ENCODE measurements at places on chromosomes 5 and 9.

- DNase-seq, result no peak
Measured at GRCh38 chr5:73686912-73687311, 60.9 kb downstream of the ARHGEF28 start.

- no peak for DNase-seq
Measured at GRCh38 chr5:81021486-81021885, 61.3 kb downstream of the RASGRF2 start.

DNA sequence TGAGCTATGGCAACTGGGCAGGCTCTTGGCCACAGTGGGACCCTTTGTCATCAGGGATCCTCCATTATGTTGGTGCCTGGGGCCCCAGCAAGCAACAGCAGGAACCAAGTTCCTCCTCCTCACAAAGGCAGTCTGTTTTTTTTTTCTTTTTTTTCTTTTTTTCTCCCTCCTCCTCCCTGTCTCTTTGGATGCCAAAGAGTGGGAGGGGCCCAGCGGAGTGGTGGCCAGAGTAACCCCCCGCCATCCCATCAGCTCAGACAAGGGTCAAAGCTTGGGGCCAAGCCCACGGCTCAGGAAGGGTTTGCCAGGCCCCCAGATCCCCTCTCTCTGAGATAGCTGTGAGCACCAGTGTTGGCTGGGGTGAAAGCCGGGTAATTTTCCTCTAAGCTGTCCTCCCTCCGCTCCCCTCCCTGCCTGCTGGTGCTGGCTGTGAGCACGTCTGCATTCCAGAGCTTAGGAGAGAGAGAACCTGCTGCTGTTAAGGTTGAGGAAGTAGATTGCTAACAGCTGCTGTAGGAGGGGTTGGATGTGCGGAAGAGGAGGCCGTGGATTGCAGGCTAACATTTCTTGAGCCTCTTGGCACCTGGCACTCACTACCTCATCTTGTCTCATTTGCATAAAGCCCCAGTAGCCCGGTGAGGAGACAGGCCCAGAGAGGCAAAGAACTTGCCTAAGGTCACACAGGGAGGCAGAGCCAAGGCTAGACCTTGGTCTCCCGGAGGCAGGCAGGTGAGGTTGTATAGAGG lies 21.2 kb downstream of the GSN start:
- DNase-seq, result peak; percentile 88

GRCh38 chr9:625613-626012 lies 215.9 kb upstream of the DMRT1 start:
- no peak for DNase-seq

GRCh38 chr9:125447202-125447802 lies 185.7 kb downstream of the GAPVD1 start:
- DNase-seq, result no peak

DNA sequence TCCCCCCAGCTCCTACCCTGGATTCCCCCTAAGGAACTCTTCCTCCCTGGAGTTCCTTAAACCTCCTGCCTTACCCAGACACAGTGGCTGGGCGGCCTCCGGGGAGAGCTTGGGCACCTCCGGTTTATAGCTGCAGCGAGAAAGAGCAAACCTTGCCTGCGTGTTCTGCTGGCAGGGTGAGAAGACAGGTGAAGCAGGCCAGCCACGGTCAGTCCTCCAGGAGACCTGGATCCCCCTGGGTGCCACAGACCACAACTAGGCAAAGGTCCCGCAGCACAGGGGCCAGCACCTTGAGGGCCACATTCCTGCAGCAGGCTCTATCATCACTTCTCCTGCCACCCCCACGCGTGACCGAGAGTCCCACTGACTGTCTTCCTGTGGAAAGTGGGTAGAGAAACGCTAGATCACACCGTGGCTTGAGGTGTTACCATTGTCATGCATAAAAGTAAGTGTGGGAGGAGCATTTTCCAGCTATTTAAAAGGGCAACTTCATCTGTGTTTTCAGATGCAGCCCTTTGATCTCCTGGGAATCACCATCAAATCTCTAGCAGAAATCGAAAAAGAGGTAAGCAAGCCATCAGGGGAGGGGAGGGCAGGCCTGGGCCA lies 130.2 kb upstream of the LMX1B start:
- DNase-seq, result no peak

DNA sequence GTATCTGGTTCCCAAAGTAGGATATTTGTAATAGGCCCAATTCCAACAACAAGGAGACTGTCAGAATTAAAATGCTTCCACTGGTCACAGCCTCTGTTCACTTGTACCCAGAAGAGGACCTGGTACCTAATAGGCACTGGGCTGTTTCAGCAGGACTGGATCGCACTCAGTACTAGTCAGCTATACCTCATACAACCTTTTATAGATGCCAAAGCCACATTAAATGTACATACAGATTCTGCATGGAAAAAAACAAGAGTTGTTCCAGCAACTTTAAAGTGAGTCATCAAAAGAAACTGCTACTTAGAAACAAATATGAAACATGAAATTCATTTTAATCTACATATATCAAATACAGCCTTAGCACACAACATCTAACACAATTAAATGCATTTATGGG lies 87.5 kb downstream of the GPR21 start:
- DNase-seq, result no peak

- no peak for DNase-seq
Measured at GRCh38 chr5:114206640-114207039, 155.2 kb upstream of the KCNN2 start.

GRCh38 chr5:1437226-1437829 lies 7.9 kb downstream of the SLC6A3 start:
- DNase-seq, result no peak

DNA sequence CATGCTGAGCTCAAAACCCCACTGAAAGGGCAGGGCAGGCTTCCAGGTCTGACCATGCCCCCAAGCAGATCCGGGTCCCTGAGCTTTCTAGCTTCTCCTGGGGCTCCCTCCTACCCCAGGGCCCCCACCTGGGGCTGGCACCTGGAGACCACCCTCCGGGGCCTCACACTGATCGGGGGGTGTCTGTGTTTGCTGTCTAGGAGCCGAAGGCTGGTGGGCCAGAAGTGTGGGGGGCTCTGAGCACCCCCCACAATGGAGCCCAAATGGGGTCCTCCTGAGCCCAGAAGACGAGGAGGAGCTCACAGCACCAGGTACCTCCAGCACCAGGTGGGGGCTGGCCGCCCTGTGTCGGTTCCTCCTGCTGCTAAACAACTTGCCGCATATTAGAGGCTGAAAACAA lies 39.8 kb downstream of the LAMC3 start:
- DNase-seq, result no peak

DNA sequence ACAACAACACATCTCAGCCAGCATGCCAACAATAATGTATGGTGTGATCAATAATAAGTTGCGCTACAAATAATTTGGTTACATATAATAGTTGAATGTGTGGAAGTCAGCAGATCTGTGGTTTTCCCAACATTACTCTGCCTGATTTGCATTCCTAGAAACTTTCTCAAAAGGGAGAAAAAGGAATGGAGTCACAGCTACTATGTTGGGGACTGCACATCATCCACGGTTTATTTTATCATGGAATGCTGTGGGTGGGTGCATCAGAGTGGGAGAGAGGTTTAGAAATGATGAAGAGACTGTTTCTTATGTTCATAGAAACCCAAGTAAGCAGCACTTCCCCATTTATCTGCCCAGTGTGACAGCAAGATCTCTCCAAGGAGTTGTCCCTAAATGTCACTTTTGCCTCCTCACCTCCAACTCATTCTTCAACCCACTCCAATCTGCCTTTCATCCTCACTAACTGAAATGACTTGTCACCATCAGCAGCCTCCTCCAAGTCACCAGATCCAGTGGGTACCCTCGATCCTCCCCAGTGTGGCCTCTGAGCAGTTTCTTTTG lies 2.8 kb upstream of the SPOCK1 start:
- no peak for DNase-seq

- DNase-seq, result no peak
Measured at GRCh38 chr9:103902263-103902662, 191.8 kb upstream of the SMC2 start.

DNA sequence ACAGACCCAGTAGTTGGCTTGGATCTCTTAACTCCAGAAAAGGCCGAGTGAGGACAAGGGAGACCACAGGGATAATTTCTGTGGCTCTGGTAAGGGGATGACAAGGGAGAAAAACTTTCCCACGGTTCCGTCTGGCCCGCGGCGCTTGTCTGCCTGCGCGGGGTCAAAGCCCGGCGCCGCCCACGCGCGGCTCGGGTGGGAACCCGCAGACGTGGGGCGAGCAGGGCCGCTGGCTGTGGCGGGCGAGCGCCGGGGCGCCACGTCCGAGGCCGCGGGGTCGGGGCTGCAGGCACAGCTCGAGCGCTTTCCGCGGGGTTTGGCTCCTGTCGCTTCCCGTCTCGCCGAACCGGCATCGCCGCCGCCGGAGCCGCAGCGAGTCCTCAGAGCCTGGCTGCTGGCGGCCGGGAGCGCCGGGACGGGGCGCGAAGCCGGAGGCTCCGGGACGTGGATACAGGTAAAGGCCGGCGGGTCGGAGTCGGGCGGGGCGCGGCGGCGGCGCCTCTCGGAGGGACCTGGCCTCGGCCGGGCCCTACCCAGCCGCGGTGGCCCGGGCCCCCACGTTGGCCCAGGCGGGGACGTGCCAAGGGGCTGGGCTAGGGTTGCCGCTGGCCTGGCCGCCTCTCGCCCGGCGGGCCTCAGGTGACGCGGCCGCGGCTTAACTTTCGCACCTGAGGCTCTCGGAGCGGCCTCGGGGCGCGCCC lies at the start of gene RNF180:
Gene RNF180, plus strand, starts transcription at position 344 of the 701 bp plus-strand sequence. CDS start 34,965 bp downstream, outside the sequence.
- no peak for DNase-seq

GRCh38 chr5:29379619-29380018 lies 1813.9 kb upstream of the CDH6 start:
- DNase-seq, result no peak

DNA sequence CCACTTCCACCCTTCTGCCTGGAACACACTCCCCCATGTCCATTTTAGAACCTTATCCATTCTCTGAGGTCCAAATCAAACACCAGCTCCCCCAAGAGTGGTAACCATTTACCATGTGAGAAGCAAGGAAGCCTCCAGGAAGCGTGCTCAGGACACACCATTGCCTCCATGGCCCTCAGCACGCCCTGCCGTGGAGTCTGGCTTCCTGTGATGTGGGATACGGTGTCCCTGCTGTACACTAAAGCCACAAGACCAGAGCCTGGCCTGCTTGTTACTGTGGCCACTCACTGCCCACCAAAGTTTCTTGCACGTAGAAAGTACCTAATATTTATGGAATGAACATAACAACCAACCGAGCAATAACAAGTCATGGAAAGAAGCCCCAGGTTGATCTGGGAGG lies 151.7 kb downstream of the SEMA5A start:
- DNase-seq, result no peak

GRCh38 chr5:26143259-26143658 lies 895.1 kb downstream of the CDH9 start:
- DNase-seq, result no peak

DNA sequence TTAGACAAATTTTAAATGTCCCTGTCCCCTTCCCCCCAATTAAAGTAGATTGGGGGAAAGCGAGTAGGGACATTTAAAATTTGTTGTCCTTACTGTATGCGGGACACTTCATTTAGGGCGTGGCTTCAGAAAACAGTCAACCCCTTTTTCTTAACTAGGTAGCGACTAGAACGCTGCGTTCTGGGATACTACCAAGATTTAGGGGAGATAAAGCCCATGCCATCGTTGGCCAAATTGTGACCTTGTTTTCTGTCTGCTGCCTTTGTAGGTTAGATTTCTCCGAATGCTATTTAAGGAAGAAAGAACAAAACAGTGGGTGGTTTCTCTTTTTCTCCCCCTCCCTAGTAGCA lies 1.2 kb downstream of the CKS2 start:
- DNase-seq, result no peak

DNA sequence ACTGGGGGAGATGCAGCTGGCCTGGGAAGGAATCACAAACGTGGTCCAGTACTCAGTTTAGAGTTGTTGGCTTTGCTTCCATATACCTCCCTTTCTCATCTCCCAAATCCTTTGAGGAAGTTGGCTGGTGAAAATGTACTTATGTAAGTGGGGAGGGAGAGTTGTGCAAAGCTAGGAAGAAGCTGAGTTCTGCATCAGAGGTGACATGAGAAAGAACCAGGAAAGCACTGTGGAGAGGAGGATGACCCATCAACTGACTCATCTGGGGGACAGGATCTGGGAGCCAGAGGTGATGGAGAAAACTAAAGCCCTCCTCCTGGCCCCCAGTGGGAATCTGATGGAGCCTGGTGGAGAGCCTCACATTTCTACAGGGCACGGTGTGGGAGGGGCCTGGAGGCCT lies 16.2 kb downstream of the KCNMB1 start:
- no peak for DNase-seq

- DNase-seq, result no peak
Measured at GRCh38 chr5:122584411-122585300, 190.2 kb upstream of the SNX2 start.

DNA sequence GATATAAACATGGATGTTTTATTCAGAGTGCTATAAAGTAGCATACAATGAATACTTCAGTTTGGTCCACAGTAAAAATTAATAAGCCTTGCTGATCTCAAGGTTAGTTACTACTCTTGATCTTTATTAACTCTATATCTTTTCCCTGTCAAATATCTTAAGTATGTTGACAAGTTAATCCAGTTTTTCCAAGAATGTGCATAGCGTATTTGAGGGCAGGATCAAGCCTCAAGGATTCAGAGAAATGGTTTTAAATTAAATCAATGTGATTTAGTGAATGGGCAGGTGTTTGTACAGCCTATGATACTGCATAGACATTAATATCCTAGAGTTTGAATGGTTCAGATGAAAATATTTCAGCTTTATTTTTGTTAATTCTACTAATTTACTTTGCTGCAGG lies 20.7 kb downstream of the MATR3 start:
- no peak for DNase-seq

DNA sequence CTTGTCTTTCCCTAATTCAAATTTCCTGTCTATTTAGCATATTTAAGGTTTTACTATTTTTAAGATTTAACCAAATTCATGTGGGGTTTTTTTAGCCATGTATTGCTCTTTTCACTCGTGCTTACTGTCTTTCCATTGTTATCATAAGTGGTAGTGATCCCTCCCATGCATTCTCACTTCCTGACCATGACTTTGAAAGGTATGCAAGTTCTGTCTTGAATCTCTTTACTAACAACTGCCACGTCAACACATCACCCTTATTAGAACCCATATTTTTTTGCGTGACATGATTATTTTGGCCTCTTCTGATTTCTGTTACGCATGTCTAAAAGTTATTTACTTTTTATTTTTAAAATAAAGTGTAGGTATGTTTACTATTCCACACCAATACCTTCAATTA lies 94.7 kb upstream of the CDH6 start:
- DNase-seq, result no peak

DNA sequence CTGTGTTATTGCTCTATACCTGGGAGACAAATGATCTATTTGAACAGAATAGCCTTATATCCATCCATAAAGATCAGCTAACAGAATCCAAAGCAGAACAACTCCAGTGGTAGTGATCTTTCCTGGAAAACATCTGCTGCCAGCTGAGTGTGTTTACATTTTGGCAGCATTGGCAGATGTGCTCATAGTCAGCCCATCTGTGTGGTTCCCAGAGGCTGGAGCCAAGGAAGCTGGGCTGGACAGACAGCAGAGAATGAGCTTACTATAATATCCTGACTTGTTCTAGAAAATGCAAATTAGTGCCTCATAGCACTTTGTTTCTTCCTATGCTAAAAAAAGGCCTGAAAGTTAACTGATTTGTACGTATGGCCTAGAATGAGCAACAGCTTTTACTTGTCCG lies 99.7 kb downstream of the ST8SIA4 start:
- DNase-seq, result no peak

Data from right atrium auricular region (tissue), 2 donors.